Amygdala (tissue), 56 donors: ENCODE measurements at places on chromosomes 16 and 17.

DNA sequence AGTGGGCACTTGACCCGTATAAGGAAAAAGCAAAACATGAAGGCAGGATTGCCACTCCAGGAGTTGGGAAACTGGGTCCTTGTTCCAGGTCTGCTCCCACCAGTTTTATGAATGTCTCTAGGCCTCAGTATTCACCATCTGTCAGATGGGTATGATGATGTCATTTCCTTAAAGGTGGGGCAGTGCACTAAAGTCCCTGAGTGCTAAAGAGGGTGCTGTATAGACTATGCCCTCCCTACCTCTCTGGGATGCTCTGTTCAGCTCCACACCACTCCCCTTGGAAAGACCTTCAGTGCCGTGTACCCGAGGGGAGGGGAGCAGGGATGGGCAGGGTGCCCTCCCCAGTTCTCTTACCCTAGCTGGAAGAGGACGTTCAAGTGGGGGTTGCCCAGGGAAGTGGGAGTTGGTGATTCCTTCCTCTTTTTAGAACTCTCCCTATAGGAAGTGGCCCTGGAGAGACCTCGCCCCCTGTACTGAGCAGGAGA, 2.2 kb downstream of the LASP1 start:
- DNase-seq = no peak

DNA sequence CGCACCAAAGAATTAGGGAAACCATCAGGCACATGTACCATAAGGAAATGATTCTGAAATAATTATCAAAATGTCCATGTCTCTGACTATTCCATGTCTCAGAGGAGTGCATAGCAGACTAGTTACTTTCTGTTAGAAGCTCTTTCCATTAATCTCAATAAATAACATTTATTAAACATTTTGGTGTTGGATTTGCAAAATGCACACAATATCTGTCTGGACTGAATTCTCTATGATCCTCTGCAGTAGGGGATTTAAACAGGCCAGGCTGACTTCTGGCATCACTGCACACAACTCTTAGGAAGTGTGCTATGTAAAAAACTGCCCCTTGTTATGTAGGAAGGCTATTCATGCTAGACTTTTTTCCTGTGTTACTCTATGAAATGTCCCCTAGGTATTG, 283.3 kb upstream of the CDH5 start:
- DNase-seq = no peak

GRCh38 chr17:78917451-78918275, 7.5 kb downstream of the TIMP2 start:
- DNase-seq = no peak

- DNase-seq = no peak
These were observed 39.9 kb downstream of the MSI2 start for GRCh38 chr17:57296231-57296630.

DNA sequence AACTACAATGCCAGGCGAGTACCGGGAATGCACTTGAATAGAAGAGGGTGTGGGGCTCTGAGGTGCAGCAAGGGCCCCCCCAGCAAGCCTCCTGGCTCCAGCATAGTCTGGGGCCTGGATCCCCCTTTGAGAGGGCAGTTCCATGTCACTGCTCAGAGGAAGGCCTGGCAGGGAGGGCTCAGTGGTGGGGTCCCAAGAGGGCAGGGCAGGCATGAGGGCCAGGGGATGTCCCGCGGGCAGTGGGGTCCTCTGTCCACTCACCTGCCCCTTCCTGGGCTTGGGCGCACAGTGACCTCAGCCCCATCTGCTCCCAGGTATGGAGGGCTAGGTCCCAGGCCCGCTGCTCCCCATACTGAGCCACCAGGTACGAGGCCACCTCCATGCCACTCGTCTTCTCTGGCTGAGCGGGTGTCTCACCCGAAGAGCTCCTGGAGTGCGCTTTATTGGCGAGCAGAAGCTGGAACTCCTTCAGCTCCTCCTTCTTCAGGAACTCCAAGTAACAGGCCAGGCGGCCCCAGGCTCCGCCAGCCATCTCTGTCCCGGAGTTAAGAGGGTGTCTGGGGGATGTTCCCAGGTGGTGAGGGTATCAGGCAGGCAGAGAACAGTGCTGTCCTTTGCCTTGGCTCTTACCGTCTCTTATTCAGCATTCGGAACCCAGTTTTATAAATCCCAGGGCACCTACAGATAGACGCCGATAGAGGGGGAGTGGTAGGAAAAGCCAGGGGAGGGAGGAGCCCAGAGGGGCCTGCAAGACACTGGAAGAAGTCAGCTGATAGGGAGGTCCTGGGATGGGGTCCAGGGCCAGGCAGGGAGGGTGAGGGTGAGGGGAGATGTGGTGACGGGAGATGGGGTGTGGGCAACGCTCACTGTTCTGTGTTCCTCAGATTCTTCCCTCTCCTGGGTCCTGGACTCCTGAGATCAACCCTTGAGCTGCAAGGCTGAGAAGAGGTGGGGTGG, 605 bp downstream of the NLRP1 start:
- DNase-seq = no peak
